ENCODE measurements at places on chromosomes 4 and X. TPM values are rescaled to one million over a fixed set of nuclear protein-coding genes. Genes with fewer than 3 reads are reported as not detected.
A peak's percentile ranks its signal among the peaks of the same experiment; 100 is the strongest.

DNA sequence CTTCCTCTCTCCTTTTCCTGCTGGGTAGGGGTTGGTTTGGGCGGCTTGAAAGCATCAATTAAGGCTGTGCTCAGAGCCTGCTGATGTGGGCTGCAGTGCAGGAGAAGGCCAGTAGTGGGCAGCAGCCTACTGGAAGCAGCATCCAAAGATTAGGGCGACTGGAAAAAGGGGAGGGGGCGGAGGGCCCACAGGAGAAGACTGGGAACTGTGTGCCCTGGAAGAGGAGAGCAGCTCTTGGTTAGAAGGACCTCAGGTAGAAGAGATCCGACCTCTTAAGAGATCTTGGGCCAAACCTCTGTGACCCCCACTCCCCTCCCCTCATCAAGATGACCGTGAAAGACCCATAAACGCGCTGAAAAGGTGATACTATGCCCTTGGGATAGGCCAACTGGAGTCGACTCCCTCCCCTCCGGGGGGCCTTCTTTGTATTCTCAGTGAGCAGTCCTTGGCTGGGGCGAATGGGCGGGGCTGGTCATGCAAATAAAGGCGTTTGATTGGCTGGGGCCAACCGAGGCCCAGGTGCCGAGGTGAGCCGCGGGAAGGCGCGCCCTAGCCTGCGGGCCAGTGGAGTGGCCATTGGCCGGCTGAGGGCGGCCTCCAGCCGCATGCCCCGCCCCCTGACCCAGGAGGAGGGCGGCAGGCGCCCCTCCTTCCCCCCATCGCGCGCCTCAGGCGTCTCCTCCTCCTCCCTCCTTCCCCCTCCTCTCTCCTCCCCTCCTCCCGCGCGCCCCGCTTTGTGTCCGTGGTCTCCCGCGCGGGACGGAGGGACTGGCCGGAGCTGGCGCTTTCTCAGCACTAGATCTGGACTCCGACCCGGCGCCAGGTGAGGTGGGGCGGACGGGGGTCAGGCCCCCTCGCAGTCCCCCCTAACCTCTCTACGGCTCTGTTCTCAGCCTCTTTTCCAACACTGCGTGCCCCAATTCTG is 10.1 kb downstream of the DLG3 start:
- peak; percentile 39 for DNase-seq

- no peak for DNase-seq
Measured at GRCh38 chr4:140154572-140154891, 548 bp upstream of the MAML3 start.

GRCh38 chr4:150032541-150032940 is 45.7 kb upstream of the DCLK2 start:
- no peak for DNase-seq

GRCh38 chrX:24988314-24988713 is 27.5 kb downstream of the ARX start:
- DNase-seq, result no peak

DNA sequence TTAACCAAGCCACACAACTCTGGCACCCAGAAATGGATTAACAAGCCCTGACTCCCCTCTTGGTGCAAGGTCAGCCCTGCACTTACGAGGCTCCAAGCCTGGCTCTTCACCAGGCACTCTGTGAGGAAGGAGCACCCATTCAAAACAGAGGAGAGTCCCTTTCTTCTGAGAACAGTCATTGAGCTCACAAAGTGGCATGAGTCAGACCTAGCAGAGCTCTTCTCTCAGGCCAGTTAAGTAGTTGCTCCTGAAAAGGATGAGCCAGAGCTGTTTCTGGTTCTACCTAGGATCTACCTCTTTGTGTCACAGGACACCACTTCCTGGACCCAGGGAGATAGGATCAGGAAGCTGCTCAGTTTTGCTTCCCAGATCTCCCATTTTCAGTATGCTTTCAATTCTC is 48.2 kb downstream of the EVC2 start:
- no peak for DNase-seq

GRCh38 chr4:22071749-22072148 is 123.2 kb upstream of the KCNIP4 start:
- DNase-seq, result no peak

- peak; percentile 20 for DNase-seq
Measured at GRCh38 chrX:41449615-41450014, 2.5 kb downstream of the NYX start.

GRCh38 chrX:67636532-67636931 is 92.7 kb downstream of the AR start:
- DNase-seq, result no peak

GRCh38 chrX:154317391-154317995 is 21.9 kb downstream of the TKTL1 start:
- peak; percentile 40 for DNase-seq

The CCDC160 gene
- not detected for total RNA-seq

The CSAG3 gene
- total RNA-seq, result not detected

The PDE6B gene
- 7.5 TPM for total RNA-seq

The GPR143 gene
- 2.2 TPM for total RNA-seq

The CSAG1 gene
- not detected for total RNA-seq

The CITED1 gene
- total RNA-seq, result under 0.01 TPM

The CPLX1 gene
- total RNA-seq, result not detected
